ENCODE measurements at places on chromosomes 3 and 15.
A peak's percentile ranks its signal among the peaks of the same experiment; 100 is the strongest.

- peak; percentile 54 for DNase-seq
Observed at GRCh38 chr3:192566706-192567290, 160.5 kb downstream of the FGF12 start.

GRCh38 chr3:185630182-185630622, 44.1 kb downstream of the SENP2 start:
- DNase-seq: peak; percentile 49

- DNase-seq: no peak
Observed at GRCh38 chr3:78112291-78113010, 1072.6 kb downstream of the ROBO2 start.

DNA sequence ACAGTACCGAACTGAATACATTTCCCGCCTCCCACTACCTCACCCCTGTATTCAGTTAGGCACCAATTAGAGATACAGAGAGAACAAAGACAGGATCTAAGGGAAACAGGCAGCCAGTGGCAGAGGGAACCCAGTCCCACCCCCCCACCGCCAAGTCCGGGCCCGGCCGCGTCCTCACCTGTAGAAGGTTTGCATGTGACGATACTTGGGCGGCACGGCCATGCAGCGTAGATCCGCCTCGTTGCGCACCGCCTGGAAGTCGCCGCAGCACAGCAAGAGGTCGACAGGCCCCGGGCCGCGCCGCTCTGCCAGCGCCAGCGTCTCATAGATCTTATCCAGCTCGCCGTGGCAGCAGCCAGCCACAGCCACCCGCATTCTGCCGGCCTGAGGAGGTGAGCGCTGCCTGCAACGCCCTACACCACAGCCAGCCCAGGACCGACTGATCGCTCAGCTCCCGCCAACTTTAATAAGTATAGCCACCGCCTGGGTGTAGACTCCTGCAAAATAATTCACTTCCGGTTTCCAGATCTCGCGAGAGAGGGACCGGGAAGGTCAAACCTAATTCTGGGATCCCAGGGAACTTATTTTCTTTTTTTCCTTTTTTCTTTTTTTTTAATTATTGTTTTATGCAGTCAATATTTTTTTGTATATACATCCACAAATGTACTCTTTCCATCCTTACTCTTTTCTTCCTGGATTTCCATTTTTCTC, at the start of gene DBR1:
DBR1 (minus strand) TSS at position 501 of the 711 bp plus-strand sequence; CDS start at position 375, 126 bp downstream.
- DNase-seq: peak; percentile 80

DNA sequence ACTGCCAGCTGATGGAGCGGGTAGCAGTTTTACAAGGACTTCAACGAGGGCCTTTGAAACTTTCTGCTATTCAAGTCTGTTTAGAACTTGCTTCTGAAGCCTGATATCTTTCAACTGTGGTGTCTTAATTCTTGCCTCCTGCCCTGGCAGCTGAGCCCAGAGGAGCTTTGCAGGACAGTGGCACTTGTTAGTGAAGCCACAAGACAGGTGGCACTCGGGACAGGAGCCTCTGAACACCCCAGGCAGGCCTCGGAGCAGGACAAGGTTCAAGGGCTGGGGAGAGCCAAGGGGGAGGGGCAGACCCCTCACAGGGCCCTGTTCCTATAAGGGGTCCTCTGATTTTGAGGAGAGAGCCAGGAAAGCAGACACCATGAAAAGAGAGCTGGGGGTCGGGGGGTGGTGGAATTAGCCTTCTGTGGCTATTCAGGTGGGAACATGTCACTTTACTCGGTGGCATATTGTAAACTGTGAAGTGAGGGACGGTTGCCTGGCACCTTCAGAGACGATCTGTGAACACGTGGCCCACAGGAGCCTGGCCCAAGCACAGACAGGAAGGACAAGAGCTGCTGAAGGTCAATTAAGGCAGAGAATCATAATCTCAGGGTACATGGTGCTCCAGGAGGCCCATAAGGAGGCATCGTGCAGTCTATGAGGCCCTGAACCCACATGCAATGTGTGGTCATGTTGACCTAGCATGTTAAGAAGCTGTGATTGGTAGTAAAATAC, 30.1 kb upstream of the KY start:
- DNase-seq: no peak

GRCh38 chr15:80152180-80152895, 461 bp upstream of the FAH start:
- peak; percentile 55 for DNase-seq

DNA sequence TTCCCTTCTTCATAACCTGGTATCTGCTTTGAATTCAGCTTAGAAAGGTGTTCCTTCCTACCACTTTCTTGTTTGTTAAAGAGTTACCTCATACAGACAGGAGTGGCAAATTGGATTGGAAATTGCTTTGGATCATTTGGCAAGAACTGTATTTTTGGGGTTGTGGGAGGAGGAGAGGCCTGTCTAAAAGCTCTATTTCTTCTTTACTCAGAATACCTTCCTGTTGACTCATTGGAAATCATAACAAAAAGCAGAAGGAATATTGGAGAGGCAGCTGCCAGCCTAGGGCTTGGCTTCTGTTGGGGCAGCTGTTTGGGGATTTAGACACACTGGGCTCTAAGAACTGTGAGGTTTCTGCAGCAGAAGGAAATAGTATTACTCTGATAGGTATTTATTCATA, 14.2 kb downstream of the IQGAP1 start:
- peak; percentile 80 for DNase-seq

GRCh38 chr3:111729087-111729846, 129.8 kb upstream of the PHLDB2 start:
- DNase-seq: peak; percentile 76

- DNase-seq: no peak
Observed at GRCh38 chr15:90637693-90638092, 79.5 kb upstream of the BLM start.

DNA sequence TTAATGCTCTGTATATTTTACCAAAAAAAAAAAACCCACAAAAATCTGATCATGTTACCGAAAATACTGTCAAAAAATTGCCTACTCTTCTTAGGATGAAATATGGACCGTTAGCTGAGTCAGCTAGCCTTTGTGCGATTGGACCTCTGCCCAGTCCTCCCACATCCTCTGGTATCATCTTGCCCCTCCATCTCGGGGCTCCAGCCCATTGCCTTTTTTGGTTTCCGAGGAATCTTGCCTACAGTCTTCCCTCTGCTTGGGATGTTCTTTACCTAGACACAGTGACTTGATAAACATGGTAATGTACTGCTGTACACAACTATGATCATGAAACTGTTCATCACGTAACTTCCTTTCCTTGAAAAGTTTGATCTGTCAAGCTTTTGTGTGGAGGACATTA, 371.4 kb downstream of the SV2B start:
- DNase-seq: no peak

DNA sequence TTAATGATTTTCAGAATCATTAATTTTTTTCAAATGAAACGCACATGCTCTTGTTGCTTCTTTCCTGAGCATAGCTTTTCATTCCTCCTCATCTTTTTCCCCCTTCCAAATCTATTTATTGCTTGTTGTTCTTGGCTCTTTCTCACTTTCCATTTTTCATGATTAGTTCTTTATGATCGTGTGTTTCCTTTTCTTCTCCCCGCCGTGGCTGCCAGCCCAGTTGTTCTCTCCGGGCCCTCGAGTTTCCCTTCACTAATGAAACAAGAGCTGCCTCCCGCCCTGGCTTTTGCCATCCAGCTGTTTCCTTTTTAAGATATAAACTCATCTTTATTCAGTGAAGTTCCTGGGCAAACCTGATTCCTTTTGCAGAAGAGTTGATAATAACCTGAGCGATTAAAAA, 170.2 kb upstream of the NR2F2 start:
- DNase-seq: no peak

GRCh38 chr3:194283221-194284006, 67.7 kb downstream of the CPN2 start:
- DNase-seq: no peak

GRCh38 chr15:70708839-70709238, 54.5 kb downstream of the UACA start:
- DNase-seq: no peak

DNA sequence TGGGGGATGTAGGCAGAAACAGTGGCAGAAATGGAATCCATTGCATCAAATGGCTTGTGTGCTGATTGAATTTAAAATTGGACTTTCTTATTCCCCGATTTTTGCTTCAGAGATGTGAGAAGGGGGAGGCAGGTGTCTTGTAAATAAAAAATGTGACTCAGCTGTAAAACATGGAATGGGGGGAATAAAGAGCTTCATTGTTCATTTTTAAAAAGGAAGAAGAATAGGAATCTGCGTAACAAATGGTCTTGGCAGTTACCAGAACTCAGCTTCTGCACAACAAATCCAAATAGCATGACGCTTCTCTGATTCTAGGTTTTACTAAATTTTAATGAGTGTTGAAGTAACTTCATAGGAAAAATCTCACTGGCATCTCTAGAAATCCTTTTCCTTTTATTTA, 323.9 kb upstream of the GBE1 start:
- DNase-seq: no peak

DNA sequence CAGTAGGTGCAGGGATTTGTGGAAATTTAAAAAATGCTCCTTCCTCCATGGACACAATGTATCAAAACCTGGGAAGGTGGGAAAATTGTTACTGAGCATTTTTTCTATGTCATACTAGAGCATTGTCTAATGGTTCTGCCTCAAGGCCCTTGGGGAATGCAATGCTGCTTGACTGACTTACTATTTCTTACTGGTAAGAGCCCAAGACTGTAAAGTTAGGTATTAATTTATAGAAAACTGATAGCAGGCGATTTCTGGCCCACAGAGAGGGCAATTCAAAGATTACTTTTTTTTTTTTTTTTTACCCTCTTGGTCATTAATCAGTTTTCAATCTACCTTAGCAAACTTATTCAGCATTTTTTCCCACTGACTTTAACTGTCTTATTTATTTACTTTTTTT, 38.5 kb upstream of the MRPL3 start:
- no peak for DNase-seq

DNA sequence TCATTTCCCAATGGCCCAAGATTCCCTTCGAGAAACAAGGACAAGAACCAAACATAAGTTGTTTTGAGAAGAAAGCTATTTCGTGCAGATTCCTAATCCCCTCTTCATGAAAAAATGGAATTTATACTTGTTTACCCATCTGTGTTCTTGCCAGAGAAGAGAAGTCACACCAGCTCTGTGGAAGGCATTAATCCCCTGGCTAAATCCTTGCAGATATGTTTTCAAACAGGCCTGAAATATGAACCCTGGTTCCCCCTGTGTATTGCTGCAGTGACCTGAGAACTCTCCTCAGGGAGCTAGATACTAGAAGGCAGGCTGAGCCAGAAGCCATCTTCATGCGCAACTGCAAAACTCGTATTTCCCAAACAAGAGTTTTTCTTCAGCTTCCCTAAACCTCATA, 337.7 kb downstream of the NEK10 start:
- DNase-seq: no peak

GRCh38 chr3:179972881-179973423, 63.8 kb downstream of the PEX5L start:
- DNase-seq: no peak

DNA sequence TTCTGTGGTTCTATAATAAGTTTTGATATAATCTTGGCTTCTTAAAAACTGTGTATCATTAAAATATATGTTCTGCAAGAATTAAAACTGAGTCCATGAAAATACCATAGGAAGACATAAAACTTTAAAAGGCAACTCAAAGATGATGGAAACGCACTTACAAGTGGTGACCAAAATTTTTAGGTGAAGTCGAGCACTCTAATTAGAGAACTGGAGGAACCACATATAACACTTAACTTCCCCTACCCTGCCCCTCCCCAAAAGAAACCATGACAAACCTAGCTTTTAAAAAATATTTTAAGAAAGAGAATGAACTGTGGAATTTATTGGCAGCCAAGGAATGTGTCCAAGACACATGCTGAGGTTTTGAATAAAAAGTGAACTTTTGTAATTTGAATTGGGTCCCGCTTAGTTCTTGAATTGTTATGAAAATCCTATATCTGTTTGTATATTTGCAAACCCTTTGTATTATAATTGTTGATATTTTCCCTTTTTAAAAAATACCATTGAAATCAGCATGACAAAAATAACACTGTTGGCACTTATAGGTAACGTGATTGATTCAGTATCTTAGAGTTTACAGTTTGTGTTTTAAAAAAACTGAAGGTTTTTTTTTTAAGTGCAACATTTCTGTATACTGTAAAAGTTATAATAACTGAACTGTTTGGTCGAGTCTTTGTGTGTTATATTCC, 7.7 kb downstream of the NR2F2 start:
- DNase-seq: no peak

DNA sequence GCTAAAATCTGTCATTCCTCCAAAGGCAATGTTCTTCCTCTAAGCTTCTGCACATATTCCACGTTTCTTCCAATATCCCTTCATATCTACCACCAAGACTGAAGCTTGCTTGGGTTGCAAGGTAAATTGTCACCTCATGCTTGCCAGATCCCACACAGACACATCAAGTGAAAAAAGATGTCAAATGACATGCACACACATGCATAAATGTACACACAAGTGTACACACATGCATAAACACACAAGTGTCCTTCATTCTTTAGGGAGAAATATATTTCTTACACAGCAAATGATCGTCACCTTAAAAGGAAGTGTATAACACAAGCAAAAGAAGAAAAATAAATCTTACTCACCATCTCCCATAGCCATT, 59.4 kb downstream of the CLASP2 start:
- no peak for DNase-seq

- no peak for DNase-seq
Observed at GRCh38 chr3:43892061-43892460, 201.3 kb downstream of the ABHD5 start.

- DNase-seq: no peak
Observed at GRCh38 chr3:176978441-176978840, 218.8 kb downstream of the TBL1XR1 start.

- no peak for DNase-seq
Observed at GRCh38 chr3:149959443-149959842, 11.3 kb downstream of the PFN2 start.

DNA sequence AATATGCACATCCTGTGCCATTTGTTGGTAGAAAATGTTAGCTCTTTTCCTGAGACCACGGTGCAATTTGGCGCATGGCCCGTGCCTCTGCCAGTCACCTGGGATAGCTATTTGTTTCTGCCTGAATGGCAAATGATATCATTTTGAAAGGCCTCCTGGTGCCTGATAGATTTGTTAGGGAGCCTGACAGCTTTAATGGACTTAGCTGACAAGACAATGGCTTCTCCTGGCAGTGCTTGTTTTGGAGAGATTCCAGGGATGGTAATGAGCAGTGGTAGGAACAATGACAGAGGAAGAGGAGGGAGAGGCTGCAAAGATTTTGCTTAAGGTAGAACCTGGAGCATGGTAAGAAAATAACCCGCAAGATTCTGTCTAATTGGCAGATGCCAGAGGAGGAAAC, 268.5 kb downstream of the CLSTN2 start:
- DNase-seq: no peak

DNA sequence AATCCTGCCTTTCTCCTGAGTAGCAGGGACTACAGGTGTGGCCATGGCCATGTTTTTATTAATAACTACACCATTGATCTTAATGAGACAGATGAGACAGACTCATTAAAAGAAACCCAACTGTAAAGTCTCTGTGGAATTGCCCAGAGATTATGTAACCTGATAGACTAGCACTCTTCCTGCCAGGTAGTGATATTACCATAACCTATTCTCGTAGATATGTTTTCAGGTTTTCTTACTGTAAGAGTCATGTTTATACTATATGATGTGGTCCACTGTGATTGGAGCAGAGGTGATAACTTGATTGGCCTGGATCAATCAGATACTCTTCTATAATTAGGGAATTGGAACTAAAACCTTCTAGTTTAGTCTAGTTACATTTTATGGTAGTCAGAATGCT, 93.7 kb downstream of the NFKBIZ start:
- no peak for DNase-seq

- no peak for DNase-seq
Observed at GRCh38 chr3:13172644-13173013, 99.4 kb upstream of the IQSEC1 start.

GRCh38 chr3:69323941-69324340, 61.9 kb downstream of the FRMD4B start:
- no peak for DNase-seq

Measured in SJSA1 (cell line).